Activated CD4-positive, alpha-beta T cell treated with anti-CD3 and anti-CD28 coated beads, Interleukin-2, amount 50 U/mL, for 4 hours (primary cell): ENCODE measurements at places on chromosomes 5 and 9.

DNA sequence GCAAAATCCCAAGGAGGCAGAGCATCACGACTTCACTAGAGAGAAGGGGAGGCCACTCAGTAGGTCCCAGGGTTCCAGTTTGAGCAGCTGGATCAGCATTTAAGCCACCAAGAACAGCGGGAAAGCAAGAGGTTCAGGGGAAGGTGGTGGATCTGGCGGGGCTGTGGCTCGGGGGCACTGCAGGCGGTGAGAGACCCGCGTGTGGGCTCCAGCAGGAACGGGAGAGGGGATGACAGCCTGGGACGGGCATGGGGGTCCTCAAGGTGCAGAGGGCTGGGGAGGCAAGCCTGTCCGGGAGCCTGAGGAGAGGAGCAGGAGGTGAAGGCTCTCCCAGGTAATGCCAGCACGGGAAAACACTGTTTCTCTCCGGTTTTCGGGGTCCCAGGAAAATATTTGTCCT, 123.6 kb downstream of the IRX2 start:
- no peak for DNase-seq

GRCh38 chr9:16150501-16150900, 597.7 kb downstream of the CCDC171 start:
- DNase-seq: no peak

DNA sequence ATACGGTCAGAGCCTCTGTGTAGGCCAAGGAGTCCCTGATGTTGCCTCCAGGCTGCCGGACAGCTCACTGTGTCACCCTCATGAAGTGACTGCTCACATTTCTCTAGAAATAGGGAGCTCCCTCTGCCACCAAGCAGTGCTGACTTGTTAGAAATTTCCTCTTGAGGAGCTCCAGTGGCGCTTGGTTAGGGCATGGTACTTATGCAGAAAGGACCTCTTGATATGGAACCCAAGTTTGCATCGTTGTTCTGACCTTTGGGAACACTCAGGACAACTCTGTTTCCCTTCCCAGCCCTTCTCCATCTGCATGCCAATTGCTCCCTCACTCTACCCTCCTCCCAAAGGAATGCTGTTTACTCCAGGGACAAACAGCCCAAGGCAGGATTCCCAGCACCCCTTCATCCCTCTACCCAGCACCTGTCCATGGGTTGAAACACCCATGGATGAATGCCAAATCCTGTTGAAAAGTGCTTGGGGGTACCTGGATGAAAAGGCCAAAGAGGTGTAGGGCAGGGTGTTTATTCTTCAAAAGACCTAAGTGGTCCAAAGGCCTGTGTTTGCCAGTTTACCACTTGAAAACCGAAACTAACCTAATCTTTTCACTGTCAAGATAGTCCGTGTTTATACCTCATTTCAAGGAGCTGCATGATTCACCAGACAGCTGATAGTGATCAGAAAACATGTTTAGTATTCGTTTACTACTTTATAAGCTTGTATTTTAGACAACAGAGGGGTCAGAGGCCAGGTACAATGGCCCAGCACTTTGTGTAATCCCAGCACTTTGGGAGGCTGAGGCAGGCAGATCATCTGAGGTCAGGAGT, 51.1 kb downstream of the KLF4 start:
- DNase-seq: no peak

- DNase-seq: no peak
Measured at GRCh38 chr9:127008076-127008475, 93.5 kb downstream of the RALGPS1 start.
